ENCODE measurements at places on chromosomes 12 and 14.

DNA sequence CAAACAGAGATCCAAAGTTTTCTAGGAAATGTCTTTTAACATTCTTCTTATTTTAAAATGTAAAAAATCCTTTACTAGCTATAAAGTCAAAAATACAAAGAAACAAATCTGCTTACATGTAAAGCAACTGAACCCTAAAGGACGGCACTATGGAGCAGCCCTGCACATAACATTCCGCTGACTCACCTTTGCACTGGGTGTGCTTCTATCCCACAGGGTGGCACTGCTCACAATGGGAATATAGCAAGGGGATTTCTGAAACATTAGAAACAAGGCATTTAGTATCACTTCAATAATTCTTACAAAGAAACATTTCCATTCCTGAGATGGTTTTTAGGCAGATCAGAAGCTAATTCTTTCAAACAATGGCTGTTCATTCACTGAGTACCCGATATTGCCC, 94.3 kb downstream of the C12orf42 start:
- DNase-seq, result no peak

GRCh38 chr14:104514156-104514848, 65.3 kb upstream of the C14orf180 start:
- no peak for DNase-seq

DNA sequence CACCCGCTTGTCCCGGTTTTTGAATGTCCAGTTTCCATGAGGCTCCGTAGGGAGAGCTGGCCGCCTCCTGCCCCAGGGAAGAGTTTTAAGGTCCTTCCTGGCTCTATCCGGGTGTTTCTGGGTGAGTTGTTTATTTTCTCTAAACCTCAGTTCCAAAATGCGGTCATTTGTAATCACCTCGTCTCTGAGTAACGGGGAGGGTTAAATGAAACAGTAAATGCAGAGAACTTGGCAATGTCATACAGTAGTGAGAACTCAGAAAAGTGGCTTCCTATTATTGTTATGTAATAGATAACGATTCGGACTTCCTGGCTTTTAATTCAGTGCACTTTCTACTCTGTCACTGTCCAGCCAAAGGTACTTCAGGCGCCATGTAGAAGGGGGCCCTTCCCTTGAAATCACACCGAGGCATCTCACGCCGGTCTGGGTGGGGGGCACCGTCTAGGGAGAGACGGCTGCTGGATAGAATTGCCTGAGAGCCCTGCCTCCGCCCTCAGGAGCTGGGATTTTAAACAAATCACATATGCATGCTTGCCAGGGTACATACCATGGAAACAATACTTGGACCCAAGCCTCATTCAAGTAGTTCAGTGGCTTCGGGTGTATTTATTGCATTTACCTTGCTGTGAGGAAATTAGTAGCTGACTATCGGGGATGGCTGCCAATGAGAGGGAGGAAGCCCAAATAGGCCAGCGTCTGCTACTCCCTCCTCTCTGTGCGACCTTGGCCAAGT, 26.4 kb downstream of the NOS1 start:
- DNase-seq, result no peak

GRCh38 chr12:33472299-33472698, 32.7 kb upstream of the SYT10 start:
- no peak for DNase-seq

- no peak for DNase-seq
These were observed 17.8 kb downstream of the FBLN5 start for GRCh38 chr14:91929700-91930099.

DNA sequence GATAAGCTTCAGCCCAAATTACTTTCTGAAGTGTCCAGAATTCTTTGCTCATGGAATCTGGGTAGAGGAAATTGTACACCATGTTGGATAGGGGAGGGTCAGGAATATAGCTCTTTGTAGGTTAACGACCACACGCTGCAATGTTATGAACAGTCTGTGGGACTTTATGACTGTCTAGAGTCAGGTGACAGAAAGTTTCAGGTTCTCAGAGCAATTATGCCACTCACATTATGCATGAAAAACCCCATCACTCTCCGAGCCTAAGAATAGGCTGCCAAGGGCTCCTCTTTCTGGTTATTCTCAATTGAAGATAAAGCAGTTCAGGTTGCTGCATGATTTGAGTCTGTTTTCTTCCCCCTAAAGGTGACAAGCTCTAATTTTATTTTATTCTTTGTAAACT, 430.9 kb downstream of the ATP23 start:
- no peak for DNase-seq

DNA sequence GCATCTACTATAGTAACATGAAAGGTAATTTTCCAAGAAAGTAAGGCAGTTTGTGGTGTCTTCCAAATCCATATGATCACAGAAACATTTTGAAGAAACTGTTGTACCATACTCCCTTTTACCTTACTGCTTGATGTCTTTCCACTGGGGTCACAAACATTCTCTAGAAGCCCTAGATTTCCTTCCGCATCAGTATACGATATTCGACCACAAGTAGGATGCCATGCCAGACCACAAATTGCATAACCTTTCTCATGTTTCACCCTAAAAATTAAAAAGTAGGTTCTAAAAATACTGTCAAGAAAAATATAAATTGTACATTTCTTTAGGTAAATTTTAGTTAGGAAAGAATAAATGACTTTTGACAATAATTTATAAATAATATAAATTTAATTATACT, 26.5 kb downstream of the WDHD1 start:
- DNase-seq, result no peak

DNA sequence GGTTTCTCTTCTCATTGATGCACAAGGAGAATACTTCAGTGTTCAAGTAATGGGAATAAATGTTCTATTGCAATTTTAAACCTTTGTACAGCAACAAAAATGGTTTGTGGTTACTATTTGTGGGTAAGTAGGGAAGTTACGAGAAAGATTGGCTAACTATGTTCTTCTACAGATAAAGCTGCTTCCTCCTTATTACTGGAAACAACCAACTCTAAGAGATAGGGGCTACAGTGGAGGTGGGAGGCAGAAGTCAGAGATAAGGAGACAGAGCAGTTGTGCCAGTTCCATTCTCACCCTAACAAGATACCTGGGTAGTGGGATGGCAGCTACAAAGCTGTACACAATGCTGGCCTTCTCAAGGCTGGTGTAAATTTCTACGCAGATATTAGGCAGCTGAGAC, 16.2 kb downstream of the NOXRED1 start:
- no peak for DNase-seq

- DNase-seq, result no peak
These were observed 12.2 kb downstream of the GPR84 start for GRCh38 chr12:54352022-54352531.

- DNase-seq, result no peak
These were observed 55.5 kb downstream of the CALM1 start for GRCh38 chr14:90452366-90452765.

GRCh38 chr12:58206876-58207275, 265.5 kb downstream of the ATP23 start:
- no peak for DNase-seq

DNA sequence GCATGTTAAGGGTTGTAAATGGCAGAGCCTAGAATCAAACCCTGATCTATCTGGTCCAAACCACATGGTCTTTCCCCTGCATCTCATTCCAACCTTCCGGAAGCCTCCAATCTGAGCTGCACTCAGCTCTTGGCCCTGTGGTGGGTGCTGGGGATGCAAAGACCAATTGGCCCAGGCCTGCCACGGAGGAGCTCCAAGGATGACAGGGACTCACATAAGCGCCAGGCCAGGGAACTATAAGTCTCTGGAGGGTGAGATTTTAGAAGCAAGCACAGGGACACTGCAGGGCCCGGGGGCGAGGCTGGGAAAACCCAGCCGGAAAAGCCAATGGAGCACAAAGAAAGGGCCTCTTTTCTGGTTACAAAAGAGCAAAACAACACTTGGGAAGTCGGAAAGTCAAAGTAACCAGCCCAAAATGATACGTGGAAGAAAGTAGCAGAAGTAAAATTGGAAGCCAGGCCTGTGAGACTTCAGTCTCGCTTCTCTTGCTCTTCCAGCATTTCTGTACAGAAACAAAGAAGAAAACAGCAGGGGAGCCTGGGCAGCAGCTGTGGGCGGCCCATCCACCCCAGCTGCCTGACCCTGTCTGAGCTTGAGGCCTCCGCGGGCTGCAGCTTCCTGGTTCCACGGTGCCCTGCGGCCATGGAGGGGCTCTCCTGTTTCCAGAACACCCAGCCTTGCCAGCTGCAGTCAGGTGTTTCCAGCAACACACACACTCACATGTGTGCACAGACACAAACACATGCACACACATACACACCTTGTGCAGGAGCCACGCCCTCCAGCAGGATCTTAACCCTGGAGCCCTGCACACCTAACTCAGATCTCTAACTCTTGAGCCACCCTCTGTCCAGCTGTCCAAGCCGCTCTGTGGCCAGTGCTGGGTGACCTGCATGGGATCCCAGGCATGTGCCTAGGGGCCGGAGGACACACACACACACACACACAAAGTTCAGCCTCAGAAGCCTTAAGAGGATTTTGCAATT, 178.2 kb downstream of the BCL11B start:
- no peak for DNase-seq

GRCh38 chr12:43758247-43758727, 303 bp downstream of the PUS7L start:
- no peak for DNase-seq

GRCh38 chr14:105267820-105268548, 19.7 kb downstream of the BTBD6 start:
- no peak for DNase-seq

- no peak for DNase-seq
These were observed 1220.5 kb upstream of the TMEM132C start for GRCh38 chr12:127046467-127046866.

DNA sequence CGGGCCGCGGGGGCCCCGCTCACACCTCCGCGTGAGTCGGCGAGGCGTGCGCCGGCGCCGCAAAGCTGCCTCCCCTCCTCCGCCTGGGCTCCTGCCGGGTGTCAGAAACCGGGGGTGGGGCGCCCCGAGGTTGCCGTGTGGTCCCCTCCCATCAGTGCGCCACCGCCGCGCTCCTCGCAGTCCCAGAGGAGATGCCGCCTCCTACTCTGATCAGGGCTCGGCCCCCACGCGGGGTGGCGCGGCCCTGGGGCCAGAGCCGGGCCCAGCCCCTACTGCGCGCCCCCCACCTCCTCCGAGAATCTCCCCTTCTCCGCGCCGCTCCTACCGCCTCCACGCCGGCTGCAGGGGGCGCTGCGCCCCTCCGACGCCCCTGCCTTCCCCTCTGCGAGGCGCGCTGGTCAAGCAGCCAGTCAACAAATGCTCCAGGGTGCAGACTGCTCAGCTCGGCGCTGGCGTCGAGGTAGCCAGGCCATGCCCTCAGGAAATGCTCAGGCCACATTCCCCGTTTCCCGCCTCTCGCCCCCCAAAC, 467 bp upstream of the JAG2 start:
- no peak for DNase-seq

- no peak for DNase-seq
These were observed 71.0 kb upstream of the CDKN3 start for GRCh38 chr14:54325766-54326165.

GRCh38 chr12:26822026-26822425, 11.0 kb downstream of the ITPR2 start:
- no peak for DNase-seq

DNA sequence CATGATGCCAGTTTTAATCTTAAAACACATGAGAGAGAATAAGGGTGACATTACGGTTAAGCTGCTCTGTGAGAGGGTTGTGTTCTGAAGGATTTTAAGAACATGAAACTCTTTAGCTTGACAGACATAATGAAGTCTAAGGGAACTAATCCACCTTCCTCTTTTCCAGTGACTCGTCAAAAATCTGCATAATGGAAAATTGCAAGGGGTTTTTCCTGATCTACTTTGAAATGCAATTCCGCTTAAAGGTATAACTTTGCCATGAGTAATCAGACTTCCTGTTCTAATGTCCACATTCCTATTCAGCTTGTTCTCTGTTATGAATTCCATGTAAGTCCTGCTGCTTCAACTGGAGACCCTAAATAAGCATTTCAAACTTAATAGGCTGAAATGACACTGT, at the start of gene ZNF705A:
Gene ZNF705A, plus strand, starts transcription at position 171 of the 400 bp plus-strand sequence. CDS start 15,611 bp downstream, outside the sequence.
- DNase-seq, result no peak

- DNase-seq, result no peak
These were observed 70.5 kb upstream of the CPSF6 start for GRCh38 chr12:69168828-69169227.

GRCh38 chr14:101135796-101136742, 232.5 kb upstream of the RTL1 start:
- no peak for DNase-seq

DNA sequence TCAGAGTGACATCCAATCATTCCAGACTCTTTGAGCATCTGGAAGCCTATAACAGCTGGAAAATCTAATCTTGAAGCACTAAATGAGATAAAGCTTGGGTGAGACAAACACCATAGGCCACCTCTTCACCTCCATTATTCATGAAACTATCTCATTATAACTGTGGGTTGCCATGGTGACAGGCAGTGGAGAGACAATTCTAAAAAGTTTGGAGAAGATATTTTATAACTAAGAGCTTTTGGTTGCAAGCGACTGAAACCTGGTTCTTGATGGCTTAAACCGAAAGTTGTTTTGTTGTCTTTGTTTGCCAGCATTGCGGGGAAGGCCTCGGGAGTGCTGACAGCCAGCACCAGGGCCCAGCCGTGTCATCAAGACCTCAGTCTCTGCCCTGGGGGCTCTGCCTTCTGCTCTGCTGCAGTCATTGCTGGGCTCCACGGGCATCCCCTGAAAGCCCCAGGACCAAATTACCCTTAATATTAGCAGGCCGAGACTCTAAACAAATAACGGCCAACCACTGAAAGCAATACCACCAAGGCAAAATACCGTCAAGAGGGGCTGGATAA, 353.6 kb upstream of the SFSWAP start:
- DNase-seq, result no peak

- DNase-seq, result no peak
These were observed 69.2 kb downstream of the CRACR2A start for GRCh38 chr12:3683670-3684069.

GRCh38 chr12:123034865-123035264, 54.4 kb downstream of the ARL6IP4 start:
- DNase-seq, result no peak

DNA sequence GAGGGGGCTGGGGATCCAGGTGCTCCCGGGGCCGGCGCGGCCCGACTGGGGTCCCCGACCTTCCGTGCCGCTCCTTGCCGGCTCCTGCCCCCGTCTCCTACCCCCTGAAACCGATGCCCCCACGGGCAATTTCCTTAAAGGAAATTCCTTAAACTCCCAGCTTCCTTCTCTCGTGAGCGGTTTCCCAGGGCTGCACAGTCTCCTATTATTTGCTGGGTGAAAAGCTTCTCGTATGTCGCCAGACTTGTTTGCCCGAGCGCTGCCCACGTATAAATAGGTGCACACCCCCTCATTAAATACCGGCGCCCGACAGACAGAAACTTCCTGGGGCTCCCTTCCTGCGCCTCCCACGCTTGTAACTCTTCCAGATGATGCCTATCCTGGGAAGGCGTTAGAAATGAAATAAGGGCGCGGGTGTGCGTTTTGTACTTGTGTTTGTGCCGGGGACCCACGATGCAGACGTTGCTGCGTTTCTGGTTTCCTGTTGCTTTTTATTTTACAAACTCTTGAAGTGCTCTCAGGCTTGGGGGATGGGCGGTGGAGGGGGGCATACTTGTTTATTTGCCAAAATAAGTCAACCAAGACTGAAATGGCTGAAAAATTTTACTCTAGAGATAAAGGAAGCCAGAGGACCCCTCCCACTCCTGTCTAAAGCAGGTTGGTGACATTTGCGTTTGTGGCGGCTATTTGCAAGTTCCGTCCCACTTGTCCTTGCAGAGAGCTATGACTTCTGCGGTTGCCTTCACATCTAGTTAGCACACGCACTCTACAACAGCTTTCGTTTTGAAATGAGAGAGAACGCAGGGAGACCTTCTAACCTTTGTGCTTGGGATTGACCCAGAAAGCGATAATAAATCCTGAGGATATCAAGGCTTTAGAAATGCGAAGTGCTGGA, 1.0 kb downstream of the HIP1R start:
- no peak for DNase-seq

- DNase-seq, result no peak
These were observed 102.5 kb downstream of the SLC41A2 start for GRCh38 chr12:104855599-104855998.

All from NK-92 treated with Interleukin-12 subunit alpha and Interleukin-12 subunit beta, amount 100 ng/mL, for 24 hours (cell line).